Articular chondrocyte of knee joint (primary cell): ENCODE measurements at places on chromosomes 2 and 18. TPM values are rescaled to one million over a fixed set of nuclear protein-coding genes. Genes with fewer than 3 reads are reported as not detected.

The PLEKHH2 gene
- 27.0 and 33.1 TPM in 2 replicates for total RNA-seq

The AFF3 gene
- total RNA-seq, result 6.1 and 7.9 TPM in 2 replicates

The CDH7 gene
- not detected in 2 replicates for total RNA-seq

The SERPINB5 gene
- not detected in 2 replicates for total RNA-seq

The DCDC2C gene
- not detected in 2 replicates for total RNA-seq

The BCS1L gene
- 23.1 and 26.0 TPM in 2 replicates for total RNA-seq

The CEP68 gene
- total RNA-seq, result 11.5 and 15.0 TPM in 2 replicates

The SALL3 gene
- not detected in 2 replicates for total RNA-seq

The NCKAP5 gene
- 0.13 and 0.22 TPM in 2 replicates for total RNA-seq

The CAPN14 gene
- 0.11 and 0.13 TPM in 2 replicates for total RNA-seq

The ESCO1 gene
- 20.6 and 22.9 TPM in 2 replicates for total RNA-seq

The C2orf78 gene
- not detected in 2 replicates for total RNA-seq

The SP140 gene
- total RNA-seq, result 0.26 and 0.43 TPM in 2 replicates

The EVA1A gene
- total RNA-seq, result 19.1 and 40.6 TPM in 2 replicates

The DAW1 gene
- total RNA-seq, result 0.13 and 0.22 TPM in 2 replicates

The SPATA3 gene
- not detected in 2 replicates for total RNA-seq

The FAM124B gene
- 0.13 and 0.22 TPM in 2 replicates for total RNA-seq

The DUSP2 gene
- 1.2 and 2.1 TPM in 2 replicates for total RNA-seq

The SLC11A1 gene
- total RNA-seq, result 0.32 and 1.3 TPM in 2 replicates

The APLF gene
- 11.4 and 13.7 TPM in 2 replicates for total RNA-seq

The SLC5A7 gene
- not detected in 2 replicates for total RNA-seq

The FRZB gene
- total RNA-seq, result 1.4 and 2.4 TPM in 2 replicates

The ACMSD gene
- total RNA-seq, result not detected in 2 replicates

The MAP3K19 gene
- not detected in 2 replicates for total RNA-seq

The FBXO15 gene
- 0.26 and 0.86 TPM in 2 replicates for total RNA-seq

The KCNG2 gene
- not detected in 2 replicates for total RNA-seq

The ELAC1 gene
- total RNA-seq, result 8.4 and 12.7 TPM in 2 replicates

The IGFBP2 gene
- total RNA-seq, result 13.5 and 13.6 TPM in 2 replicates

The TMEM169 gene
- 0.22 and 0.26 TPM in 2 replicates for total RNA-seq
